Activated naive CD8-positive, alpha-beta T cell treated with anti-CD3 and anti-CD28 coated beads for 36 hours (primary cell): ENCODE measurements at places on chromosomes 2 and 18.

GRCh38 chr2:127527001-127527804 lies 914 bp upstream of the IWS1 start:
- DNase-seq = no peak

GRCh38 chr2:30759481-30759880 lies 47.8 kb downstream of the CAPN13 start:
- DNase-seq = no peak

DNA sequence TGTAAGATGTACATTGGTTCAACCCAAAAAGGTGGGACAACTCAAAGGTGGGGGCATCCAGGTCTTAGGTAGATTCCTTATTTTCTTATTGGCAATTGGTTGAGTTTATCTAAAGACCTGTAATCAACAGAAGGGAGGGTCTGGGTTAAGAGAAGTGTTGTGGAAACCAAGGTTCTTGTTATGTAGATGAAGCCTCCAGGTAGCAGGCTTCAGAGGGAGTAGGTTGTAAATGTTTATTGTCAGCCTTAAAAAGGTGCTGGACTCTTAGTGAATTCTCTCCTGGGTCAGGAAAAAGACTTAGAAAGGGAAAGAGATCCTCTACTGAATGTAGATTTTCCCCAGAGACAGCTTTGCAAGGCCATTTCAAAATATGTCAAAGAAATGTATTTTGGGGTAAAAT lies 125.3 kb upstream of the NDUFV2 start:
- no peak for DNase-seq

DNA sequence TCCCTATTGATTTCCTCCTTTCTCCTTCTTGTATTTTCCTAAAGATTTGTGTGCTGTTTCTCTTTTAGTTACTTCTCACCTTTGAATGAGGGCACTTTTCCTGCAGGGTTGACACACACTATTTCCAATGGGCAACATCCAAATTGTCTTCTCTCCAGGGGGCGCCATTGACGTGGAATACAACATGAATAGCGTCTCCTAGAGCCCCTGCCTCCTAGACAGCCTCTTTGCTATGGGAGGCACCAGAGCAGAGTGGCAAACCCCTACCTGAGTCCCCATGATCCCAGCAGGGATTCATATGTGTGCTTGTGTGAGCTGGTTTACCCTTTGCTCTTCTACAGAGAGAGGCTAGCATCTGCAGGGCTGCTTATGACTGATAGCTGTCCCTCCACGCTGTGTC lies 61.3 kb upstream of the ITSN2 start:
- peak; percentile 39 for DNase-seq
